ENCODE measurements at places on chromosomes 12 and 14.

GRCh38 chr14:39641224-39641623, 209.0 kb upstream of the FBXO33 start:
- DNase-seq: no peak

- no peak for DNase-seq
These were observed 107.5 kb upstream of the PARP11 start for GRCh38 chr12:3980504-3981272.

- no peak for DNase-seq
These were observed 98.6 kb downstream of the IRF2BPL start for GRCh38 chr14:76929927-76930326.

DNA sequence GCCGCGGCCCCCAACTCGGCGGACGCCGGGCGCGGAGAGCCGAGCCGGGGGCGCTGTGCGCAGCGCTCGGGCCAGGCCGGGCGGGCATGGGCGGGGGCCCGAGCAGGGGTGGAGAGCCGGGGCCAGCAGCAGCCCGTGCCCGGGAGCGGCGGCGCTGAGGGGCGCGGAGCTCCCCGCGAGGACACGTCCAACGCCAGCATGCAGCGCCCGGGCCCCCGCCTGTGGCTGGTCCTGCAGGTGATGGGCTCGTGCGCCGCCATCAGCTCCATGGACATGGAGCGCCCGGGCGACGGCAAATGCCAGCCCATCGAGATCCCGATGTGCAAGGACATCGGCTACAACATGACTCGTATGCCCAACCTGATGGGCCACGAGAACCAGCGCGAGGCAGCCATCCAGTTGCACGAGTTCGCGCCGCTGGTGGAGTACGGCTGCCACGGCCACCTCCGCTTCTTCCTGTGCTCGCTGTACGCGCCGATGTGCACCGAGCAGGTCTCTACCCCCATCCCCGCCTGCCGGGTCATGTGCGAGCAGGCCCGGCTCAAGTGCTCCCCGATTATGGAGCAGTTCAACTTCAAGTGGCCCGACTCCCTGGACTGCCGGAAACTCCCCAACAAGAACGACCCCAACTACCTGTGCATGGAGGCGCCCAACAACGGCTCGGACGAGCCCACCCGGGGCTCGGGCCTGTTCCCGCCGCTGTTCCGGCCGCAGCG, 639 bp downstream of the FZD10 start:
- no peak for DNase-seq

- no peak for DNase-seq
These were observed 813 bp upstream of the CCDC184 start for GRCh38 chr12:48182631-48183030.

GRCh38 chr12:1078002-1078401, 87.0 kb downstream of the ERC1 start:
- DNase-seq: no peak

- no peak for DNase-seq
These were observed 6.2 kb downstream of the FOXJ2 start for GRCh38 chr12:8038659-8039114.

- DNase-seq: no peak
These were observed 52.6 kb downstream of the DYRK2 start for GRCh38 chr12:67701121-67701520.

- no peak for DNase-seq
These were observed 18.2 kb downstream of the SSTR1 start for GRCh38 chr14:38225946-38226345.

GRCh38 chr14:93645200-93645599, 143.1 kb downstream of the PRIMA1 start:
- DNase-seq: no peak

DNA sequence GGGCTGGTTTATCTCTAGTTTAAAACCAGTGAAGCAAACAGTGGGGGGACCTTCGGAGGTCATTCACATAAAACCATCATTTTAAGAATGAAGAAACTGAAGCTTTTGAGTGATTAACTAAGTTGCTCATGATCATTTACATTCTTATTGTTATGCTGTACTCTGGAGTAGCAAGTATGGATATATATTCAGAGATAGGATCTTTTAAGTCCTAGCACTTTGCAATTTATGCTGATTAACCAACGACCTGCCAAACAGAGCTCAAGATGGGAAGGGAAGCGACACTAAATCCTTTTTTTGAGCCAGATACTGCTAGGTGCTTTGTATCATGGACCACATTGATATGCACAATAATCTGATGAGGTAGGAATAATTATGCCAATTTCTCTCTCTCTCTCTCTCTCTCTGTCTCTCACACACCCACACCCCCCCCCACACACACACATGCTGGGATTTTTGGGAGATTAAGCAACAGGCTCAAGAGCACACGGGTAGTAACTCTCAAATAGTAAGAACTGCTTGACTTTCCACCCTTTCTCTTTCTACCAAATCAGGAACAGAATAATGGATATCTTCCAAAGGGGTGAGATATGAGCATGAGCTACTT, 303.4 kb downstream of the APAF1 start:
- DNase-seq: no peak

DNA sequence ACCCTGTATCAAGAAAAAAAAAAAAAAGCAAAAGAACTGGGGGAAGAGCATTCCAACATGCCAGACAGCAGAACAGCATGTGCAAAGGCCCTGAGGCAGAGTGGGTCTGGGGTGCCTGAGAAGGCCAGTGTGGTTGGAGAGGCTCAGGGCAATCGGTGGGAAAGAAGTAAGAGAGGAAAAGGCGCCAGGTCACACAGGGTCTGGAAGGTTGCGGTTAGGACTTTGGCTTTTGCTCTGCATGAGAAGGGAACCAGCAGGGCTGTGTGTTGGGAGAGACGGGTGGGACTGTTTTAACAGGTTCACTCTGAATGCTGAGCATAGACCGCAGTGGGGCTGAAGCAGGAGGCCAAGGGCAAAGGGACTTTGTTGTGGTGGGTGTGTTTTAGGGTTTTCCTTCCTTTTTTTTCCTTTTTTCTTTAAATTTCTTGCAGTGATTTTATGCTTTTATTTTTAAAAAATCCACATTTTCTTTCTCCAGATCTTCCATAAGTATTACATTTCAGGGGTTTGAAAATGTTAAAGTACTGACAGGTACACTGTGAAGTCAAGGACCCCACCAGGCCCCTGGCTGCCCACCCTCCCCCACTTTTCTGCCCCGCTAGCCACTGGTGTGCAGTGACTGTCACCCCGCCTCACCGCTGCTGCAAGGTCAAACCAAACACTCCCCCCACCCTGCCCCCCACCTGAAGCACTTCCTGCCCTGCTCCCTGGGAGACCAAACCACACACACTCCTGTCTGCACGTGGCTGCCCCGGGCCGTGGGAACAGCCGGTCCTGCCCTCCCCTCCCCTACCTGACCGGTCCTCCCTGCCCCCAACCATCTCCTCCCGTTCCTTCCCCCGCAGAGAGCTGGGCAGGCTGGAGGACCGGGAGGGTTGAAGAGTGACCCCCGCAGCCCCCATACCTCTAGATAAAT, 30.0 kb downstream of the DTX1 start:
- DNase-seq: no peak

DNA sequence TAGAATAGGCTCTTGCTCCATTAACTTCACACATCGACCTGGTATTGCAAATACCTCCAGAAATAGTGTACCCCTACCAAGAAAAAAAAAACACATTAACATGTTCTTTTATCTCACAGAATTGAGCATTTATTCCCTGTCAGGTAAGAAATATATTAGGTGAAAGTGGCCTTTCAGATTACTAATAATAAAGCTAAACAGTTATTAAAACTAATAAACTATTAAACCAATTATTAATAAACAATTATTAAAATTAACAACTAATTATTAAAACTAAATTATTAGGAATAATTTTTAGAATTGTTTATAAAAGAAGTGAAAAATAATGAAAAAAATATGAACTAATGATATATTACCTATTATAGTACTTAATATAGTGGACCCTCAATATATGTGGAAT, 7.2 kb upstream of the AK7 start:
- DNase-seq: no peak

DNA sequence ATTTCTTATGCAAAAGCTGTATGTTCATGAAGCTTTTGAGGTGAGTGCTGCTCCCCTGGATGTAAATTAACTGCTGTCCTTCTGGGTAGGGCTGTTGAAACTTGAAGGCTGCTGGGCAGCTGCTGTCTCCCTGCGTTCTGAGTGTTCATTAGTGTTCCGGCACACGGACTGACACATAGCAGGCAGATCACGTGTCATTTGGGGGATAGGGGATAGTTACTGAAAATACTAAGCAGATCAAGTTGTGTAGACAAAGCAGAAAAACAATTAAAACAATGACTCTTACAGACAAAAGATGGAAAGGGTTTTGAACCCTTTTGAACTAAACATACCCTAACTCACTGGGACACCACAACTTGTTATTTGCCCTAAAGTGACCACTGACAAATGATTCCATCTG, 82.5 kb downstream of the PRICKLE1 start:
- no peak for DNase-seq

DNA sequence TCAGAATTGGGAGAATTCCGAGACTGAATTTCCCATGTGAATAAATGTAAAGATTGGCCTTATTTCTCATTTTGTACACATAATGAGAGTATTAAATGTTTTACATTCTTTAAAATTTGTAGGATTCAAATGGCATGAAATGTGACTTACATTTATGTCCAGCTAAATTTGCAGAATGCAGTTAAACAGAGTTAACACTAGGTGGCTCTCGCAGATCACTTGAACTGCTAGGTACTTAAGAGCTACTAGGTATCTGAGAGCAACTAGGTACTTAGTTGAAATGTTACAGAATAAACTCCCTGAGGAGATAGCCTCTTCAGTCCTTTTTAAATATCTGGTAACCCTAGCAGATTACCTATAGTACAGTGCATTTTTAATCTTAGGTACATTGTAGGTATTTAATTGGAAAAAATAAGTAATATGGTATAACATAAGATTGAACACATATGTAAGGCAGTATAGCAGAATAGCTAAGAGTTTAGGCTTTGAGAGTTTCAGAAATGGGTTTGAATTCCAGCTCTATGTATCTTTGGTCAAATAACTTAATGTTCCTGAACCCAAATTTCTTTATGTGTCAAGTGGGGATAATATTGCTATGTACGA, 73.8 kb downstream of the KIAA0586 start:
- peak; percentile 1 for DNase-seq

GRCh38 chr14:82029038-82029437, 495.4 kb upstream of the SEL1L start:
- DNase-seq: no peak

GRCh38 chr14:68823434-68824206, 30.8 kb upstream of the ZFP36L1 start:
- no peak for DNase-seq

DNA sequence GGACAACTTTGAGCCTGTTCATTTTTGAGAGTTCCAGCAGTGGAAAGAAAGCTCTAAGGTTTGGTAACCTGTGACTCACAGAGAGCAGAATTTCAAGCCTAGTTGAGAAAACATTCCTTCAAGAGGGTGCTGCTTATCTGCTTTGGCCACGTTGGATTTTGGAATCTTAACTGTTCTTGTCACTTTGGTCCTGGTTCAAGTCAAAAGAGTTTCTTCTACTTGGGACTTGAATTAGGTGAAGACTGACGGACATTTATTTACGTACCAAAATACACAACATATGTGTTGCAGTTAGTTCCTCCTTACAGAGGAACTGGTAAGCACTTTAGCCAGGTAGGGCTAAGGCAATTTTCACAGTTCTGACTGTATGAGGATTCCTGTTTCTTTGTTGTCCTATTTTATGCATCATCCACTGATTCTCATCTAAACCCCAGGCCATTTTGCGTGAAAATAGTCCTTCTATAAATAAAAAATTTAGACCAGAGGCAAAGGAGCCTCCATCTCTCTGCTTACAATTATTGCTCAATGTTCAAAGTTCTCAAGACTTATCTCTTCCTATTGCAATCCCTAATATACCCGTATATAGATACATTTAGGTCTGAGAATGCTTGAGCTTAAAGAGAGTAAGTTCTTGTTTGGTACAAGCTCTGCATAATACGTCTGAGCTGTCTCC, 580.9 kb downstream of the DIO2 start:
- no peak for DNase-seq

DNA sequence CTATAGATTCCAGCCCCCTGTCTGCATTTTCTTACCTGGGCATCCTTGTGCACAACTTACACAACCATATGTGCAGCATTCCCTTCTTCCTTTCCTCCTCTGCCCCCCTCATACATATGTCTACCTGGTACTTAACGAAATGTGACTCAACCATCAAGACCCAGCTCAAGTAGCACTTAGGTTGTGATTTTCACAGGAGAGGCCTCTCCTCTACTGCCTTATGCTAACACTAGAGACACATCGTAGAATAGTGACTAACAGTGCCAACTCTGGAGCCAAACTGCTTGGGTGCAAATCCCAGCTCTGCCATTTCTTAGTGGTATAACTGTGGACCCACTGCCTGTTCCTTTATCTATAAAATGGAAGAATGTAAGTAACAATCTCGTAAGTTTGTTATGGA, 24.1 kb upstream of the PLEKHA5 start:
- DNase-seq: no peak

All from nucleus accumbens (tissue), 56 donors.